ENCODE measurements at places on chromosomes 2 and 18.

DNA sequence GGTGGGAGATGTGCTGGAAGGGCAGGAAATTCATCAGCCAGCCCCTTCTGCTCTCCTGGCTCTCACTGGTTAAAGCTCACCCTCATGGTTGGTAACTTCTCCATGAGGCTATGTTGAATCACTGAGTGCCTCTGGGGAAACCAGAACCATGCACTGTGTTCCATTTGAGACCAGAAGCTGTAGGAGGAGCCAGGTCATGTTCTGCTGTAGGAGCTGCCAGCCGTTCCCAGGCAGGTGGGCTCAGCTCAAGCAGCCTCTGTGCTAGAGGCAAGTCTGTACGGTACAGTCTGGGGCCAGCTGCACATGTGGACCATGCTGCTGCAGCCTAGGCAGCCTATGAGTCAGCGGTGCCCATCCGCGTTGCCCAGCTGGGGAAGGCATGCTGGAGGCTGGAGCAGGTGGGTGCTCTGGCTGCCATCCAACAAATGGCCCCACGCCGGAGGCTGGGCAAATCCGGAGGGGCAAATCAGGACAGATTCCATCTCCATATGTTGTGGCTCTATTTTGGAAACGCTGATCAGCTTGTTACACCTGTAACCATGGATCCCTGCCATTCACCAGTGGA lies 22.0 kb upstream of the KCNF1 start:
- no peak for DNase-seq

DNA sequence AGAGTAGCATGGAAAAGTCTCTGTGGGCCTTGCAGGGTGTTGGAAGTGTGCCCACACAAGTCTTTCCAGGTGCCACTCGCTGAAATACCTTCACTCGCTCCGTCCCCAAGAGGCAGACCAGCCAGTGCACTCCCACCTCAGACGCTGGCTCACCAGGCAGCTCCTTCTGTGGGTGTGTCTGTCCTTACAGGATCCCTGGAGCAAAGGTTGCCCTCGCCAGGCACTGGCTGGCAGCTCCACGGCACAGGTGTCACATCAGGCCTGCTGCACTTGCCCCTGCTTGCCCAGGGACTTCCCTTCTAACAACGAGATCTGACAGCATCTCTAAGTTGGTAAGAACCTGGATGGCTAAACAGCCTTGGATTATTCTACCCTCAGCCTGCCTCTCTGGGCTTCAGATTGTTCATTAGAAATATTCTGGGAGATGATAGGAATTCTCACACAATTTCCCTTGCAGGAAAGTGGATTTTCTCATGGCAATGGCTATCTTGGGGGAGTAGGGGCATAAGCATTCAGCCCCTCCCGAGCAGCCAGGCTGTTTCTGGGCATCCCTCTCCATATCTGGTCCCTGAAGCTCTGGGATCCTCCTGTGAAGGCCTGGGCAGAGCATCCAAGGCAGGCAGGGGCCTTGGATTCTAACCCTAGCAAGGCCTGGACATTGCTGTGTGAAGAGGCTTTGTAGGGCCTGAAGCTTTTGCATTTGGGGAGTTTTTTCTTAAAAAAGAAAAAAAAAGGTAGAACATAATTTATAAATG lies 262.1 kb downstream of the MYCN start:
- DNase-seq, result no peak

GRCh38 chr2:171523088-171524017 lies 1.1 kb downstream of the CYBRD1 start:
- peak; percentile 27 for DNase-seq

DNA sequence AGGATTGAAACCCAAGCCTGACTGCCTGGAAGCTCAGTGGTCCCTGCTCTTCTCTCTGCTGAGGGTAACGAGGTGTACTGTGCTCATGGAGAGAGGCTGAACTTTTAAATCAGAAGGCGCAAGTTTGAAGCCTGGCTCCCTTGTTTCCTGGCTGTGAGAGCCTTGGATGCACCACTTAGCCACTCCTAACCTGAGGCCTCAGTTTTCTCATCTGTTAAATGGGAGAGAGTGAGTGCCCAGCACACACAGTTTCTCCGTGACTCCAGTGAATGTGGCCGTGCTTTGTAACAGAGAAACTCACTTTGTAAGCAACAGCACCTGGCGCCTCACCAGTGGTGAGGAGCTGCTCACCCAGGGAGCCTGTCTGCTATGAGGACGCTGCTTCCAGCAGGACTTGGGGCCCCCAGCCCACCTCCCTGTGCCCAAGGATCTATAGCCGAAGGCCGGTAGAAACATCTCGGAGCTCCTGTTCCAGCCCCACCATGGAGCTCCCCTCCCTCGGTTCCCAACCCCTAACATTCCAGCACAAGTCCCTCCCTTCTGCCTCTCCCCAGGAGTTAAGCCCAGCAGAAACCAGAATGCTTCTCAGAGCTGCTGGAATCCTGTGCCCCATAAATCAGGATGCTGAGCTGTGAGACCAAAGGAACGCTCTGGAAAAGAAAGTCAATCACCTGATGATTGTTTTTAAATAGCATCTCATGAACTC lies 20.3 kb upstream of the KCNK3 start:
- DNase-seq, result no peak

DNA sequence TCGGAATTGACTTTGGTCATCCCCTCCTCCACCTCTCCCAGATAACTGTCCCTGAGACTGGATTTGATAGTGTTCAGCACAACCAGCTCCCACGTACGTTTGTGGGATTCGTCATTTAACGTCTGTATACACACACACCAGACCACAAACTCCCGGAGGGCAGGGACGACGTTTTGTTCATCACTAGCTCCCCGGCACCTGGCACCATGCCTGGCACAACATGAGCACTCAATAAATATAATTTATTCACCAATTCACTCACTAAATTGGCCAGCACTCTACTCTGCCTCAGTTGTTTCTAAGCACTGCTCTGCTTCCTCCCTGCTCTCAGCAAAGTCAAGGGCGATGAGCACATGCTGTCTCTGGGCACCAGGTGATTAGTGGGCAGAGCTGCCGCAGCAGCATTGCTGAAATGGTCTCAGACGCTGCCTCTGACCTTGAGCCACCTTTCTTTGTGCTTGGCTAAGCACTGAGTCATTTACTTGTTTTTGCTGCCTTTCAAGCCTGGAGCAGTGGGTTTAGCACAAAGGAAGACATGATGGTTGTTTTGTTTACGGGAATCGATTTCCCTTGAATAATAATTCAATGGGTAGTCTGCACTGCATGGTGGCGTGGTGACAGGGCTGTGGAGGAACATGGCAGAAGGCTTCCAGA lies 19.3 kb upstream of the LOXHD1 start:
- DNase-seq, result no peak

- peak; percentile 22 for DNase-seq
Measured at GRCh38 chr2:205868773-205869333, 186.6 kb downstream of the NRP2 start.

GRCh38 chr2:239688122-239688681 lies 287.4 kb upstream of the HDAC4 start:
- DNase-seq, result peak; percentile 10

DNA sequence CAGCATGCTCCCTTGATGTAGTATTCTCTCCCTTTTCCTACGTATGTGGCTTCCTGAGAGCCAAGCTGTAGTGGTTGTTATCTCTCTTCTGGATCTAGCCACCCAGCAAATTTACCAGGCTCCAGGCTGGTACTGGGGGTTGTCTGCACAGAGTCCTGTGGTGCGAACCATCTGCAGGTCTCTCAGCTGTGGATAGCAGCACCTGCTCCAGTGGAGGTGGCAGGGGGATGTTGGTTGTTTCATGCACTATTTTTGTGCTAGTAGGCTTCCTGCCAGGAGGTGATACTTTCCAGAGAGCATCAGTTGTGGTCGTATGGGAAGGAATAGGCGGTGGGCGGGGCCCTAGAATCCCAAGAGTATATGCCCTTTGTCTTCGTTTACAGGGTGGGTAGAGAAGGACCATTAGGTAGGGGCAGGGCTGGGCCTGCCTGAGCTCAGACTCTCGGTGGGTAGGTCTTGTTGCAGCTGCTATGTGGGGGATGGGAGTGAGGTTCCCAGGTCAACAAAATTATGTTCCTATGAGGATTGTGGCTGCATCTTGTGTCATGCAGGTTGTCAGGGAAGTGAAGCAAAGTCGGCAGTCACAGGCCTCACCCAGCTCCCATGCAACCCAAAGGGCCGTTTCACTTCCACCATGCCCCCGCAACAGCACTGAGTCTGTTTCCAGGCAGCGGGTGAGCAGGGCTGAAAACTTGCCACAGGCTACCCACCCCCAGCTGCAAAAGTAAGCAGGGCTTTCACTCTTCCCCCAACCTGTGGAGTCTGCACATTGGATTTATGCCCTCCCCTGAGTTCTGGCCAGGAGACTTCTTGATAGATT lies 1139.5 kb downstream of the BCL11A start:
- DNase-seq, result no peak

DNA sequence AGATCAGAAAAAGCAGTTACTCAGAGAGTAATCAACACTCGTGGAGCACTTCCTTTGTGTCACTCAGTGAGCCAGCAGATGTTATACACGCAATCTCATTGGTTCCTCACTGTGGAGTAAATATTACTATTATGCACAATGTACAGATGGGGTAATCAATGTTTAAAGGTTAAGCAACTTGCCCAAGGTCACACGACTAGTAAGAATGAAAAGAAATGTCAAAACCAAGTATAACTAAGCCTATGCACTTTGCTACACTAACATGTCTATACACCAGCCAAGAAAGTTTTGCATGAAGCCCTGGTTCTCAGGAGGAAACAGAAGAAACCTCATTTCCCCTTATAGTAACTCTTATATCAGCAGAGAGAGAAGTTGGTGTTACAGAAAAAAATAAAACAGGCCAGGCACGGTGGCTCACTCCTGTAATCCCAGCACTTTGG lies 5.4 kb downstream of the METTL21A start:
- DNase-seq, result no peak

DNA sequence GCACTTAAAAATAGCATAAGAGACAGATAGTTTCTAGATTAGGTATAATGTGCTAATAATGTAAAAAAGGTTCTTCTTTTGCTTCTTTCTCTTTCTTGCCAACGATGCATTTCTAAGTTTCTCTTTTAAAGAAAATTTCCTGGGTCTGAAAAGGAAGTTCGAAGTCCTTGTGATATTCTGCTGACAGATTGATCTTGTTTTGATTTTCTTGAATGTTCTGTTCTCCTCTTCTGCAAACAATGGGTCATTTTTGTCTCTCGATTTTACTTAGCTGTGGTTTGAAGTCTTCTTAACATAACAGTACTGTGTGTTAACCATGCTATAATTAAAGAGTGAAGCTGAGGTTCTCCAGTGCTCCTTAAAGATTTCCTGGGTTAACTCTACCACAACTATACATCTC lies 61.1 kb upstream of the ACYP2 start:
- DNase-seq, result no peak

DNA sequence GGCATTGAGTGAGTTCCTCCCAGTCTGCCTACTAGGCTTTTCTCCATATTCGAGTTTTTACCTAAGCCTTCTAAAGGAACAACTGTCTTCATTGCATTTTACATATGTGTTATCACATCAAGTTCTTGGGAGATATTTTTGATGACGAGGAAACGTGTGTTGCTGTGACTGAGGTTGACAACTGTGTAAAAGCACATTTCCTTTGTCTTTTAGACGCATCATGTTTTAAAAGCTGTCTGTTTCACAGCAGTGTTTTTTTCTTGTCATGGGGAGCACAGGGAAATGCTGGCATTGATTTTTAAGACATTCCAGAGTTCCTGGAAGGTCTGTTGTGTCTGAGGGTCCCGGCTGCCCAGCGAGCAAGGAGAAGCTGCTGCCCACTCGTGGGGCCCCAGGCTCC lies 381.8 kb downstream of the DCDC2C start:
- DNase-seq, result no peak

DNA sequence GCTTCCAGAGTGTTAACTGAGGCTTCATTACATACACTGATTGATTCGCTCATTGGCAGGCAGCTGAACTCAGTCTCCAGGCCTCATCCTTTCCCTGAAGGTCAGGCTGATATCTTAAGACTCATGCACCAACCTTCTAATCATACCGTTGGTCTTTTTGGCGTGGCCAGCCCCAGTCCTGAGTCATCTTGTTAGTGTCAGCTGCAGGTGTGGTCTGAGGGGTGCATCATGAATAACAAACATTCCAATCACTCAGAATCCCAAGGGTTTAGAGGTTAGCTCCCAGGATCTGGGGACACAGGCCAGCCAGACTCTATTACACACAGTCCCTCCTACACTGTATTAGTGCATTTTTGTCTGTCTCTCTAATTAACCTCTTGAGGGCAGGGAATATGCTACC lies 271.5 kb downstream of the HRH4 start:
- no peak for DNase-seq

GRCh38 chr2:86426271-86426670 lies 14.9 kb upstream of the KDM3A start:
- DNase-seq, result no peak

GRCh38 chr2:23506531-23507266 lies 121.7 kb downstream of the KLHL29 start:
- no peak for DNase-seq

- DNase-seq, result peak; percentile 22
Measured at GRCh38 chr18:37564711-37565100, 892 bp downstream of the CELF4 start.

GRCh38 chr18:78642296-78642951 lies 337.2 kb upstream of the SALL3 start:
- DNase-seq, result no peak

DNA sequence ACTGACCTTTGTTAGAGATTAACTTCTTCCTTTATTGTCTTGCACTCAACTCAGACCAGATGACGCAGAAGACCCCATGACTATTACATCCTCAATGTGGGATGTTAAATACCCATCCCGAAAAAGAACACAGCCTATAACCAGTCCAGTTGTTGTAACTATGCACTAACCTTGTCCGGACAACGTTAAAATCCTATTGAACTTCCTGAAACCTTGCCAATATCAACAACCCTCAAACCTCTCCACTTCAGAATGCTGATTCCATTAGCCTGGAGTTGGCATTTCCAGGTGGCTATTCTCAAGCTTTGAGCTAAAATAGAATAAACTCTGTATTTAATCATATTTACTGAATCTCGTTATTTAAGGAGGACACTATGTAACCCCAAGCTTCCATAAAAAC lies 13.6 kb downstream of the NMS start:
- no peak for DNase-seq

- no peak for DNase-seq
Measured at GRCh38 chr2:69241093-69241492, 145.9 kb downstream of the GFPT1 start.

GRCh38 chr18:36850527-36851201 lies 21.7 kb downstream of the KIAA1328 start:
- DNase-seq, result no peak

GRCh38 chr18:23573626-23574431 lies 12.5 kb downstream of the NPC1 start:
- peak; percentile 27 for DNase-seq

DNA sequence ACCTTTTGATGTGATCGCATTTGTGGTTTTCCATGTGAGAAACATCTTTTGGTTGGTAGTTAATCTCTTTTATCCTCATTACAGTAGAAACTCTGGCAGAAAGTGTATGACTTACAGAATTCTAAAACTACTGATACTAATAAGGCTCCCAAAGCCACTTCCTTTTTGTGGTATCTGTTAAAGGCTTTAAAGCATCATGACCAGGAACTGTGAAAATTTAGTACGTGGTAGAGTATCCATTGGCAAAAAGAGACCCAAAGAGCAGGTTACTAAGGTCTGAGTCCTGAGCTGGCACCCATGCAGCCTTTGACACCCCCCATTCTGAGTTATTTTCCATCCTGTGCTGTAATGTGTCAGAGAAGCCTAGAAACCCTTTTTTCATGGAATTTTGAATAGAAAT lies 94.5 kb downstream of the DPP4 start:
- DNase-seq, result no peak
